Right lung (tissue), 10 donors: ENCODE measurements at places on chromosomes 11 and 22. TPM values are rescaled to one million over a fixed set of nuclear protein-coding genes. Genes with fewer than 3 reads are reported as not detected.

GRCh38 chr22:39353346-39353745, 3.6 kb downstream of the SYNGR1 start:
- DNase-seq = no peak

Gene TRIM48
- not detected for polyA plus RNA-seq

GRCh38 chr11:47842749-47843148, 5.4 kb downstream of the NUP160 start:
- no peak for DNase-seq

DNA sequence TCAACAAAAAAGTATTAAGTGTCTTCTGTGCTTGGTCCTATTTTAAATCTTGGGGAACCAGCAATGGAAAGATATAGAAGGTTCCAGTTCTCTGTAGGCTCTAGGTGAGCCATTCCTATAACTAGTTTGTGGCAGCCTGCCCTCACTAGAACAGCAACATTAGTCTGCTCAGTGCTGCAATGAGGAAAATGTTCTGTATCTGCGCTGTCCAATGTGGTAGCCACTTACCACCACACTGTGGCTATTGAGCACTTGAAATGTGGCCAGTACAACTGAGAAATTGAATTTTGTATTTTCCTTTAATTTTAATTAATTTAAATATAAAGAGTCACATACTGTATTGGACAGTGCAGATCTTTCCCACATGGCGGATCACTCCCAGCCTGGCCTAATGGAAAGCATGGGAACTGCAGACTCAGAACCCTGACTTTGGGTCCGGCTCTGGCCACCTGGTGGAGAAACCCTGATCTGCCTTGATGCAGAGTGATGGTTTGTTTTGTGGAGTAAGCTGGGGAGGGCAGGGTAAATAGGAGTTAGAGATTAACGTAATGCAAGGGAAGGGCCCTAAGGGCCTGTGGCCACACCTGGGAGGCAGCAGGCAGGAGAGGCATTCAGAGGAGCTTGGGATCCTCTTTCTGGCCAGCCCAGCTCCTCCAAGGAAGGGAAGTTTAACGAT, 101.0 kb downstream of the ME3 start:
- DNase-seq = no peak

GRCh38 chr11:31826536-31827438, 15.7 kb upstream of the PAX6 start:
- no peak for DNase-seq

Gene CD3G
- 1.0 TPM for polyA plus RNA-seq

Gene RAD9A
- polyA plus RNA-seq = 18.4 TPM

Gene DDTL
- 10.8 TPM for polyA plus RNA-seq
